ENCODE measurements at places on chromosomes 12 and 14.

- DNase-seq, result no peak
Observed at GRCh38 chr12:5562581-5562980, 130.7 kb downstream of the NTF3 start.

DNA sequence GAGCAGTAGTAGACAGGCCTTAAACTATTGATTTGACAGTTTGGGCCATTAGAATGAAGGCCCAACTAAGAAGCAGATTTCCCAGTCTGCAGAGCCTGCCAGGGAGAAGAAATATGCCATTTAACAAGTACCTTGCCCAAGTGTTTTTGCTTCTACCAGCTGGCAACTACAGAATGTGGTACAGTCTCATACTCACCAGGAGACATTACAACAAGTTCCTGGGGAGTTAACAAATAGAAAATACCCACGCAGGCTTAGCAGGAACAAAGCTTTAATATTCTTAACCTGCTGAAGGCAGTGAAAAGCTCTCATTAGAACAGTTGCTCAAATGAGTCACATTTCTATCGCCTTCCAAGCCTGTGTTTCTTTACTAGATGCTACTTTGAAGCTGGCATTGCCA, 241.0 kb downstream of the TMEM117 start:
- no peak for DNase-seq

DNA sequence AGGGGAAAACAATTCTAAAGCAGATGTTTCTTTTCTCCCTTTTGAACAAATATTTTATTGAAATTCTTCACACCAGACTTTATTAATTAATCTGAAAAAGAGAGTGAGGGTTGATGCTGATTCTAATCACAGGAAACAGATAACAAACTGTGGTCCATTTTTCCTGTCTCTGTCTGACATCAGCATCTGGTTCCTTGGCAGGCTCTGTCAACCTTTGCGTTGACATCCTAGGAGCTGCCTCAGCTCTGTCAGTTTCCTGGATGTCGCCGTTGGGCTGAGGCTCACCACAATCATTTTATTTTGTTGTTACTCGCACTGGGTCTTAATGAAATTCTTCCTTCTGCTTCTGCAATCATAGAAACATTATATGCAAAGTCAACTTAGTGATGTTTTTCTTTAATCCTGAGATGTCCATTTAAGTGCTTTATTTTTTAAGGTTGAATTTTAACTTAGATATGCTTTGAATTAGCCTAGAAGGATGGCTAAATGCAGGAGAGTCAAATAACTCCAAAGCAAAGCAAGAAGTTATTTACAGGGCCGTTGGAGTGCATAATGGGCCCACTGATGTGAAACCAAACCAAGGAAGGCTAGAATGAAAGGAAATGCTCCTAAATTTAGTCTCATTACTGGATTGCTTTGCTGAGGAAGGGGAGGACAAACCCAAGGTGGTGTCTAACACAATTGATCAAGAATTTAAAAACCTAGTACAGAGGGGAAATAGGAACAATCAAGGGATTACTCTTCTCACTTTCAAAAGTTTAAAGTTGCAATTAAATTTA, 542.4 kb downstream of the FLRT2 start:
- no peak for DNase-seq

GRCh38 chr14:101857226-101857625, 95.7 kb downstream of the PPP2R5C start:
- DNase-seq, result no peak

DNA sequence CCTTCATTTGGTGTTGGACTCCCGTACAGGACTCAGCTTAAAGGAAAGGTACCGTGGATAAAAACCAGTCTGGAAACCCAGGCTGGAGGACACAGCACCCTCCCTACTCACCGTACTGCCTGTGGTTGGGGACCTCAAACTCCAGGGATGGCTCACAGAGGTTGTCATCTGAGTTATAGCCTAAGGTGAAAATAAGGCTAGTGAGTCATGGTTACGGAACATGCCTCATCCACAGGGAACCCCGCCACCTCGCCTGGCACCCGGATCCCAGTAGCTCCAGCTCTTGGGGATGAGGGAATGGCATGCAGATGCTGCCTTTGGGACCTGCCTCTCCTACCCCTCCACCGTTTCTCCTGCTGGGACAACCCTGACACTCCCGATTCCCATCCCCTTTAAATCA, 36.8 kb upstream of the GPR68 start:
- DNase-seq, result no peak

DNA sequence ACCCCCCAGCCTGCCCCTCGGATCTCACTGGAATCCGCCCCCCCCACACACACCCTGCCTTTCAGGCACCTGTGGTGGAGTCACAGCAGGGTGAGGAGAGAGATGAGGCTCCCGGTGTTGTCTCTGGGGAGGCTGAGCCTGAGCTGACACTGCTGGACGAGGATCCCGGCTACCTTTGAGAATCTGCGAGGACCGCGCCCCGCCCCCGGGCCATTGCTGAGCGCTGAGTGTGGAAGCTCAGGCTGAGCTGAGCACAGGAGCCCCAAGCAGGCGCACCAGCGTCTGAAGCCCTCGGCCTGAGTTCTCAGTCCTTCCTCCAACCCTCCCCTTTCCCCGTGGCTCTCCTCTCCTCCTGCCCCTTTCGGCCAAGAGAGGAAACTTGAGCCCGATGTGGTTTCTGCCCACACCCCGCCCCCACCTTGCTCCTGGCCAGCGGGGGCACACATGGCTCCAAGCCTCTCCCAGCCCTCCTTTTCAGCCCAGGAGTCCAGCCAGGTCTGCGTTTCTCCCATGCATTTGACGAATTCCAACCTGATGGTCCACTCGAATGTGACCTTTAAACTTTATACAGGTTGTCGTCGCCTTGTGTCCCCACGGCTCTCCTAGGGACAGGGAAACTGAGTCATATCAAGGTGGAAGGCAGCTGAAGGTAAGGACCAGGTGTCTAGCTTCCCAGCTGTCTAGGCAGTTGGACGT, at the start of gene NFE2:
Gene NFE2, minus strand, starts transcription at position 284 of the 696 bp plus-strand sequence. CDS start 5,767 bp downstream, outside the sequence.
- no peak for DNase-seq

- no peak for DNase-seq
Observed at GRCh38 chr14:80425686-80426085, 214.4 kb upstream of the DIO2 start.

- no peak for DNase-seq
Observed at GRCh38 chr14:31568671-31569070, 7.5 kb downstream of the NUBPL start.

DNA sequence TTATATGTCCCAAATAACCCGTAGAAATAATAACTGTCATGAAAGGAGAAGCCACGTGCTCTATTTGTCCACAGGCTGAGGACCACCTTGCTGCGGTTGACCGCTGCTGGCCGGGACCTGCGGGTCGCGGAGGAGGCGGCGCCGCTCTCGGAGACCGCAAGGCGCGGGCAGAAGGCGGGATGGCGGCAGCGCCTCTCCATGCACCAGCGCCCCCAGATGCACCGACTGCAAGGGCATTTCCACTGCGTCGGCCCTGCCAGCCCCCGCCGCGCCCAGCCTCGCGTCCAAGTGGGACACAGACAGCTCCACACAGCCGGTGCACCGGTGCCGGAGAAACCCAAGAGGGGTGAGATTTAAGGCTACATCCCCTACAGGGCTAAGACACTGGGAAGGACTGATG, 21.0 kb downstream of the RPGRIP1 start:
- DNase-seq, result no peak

DNA sequence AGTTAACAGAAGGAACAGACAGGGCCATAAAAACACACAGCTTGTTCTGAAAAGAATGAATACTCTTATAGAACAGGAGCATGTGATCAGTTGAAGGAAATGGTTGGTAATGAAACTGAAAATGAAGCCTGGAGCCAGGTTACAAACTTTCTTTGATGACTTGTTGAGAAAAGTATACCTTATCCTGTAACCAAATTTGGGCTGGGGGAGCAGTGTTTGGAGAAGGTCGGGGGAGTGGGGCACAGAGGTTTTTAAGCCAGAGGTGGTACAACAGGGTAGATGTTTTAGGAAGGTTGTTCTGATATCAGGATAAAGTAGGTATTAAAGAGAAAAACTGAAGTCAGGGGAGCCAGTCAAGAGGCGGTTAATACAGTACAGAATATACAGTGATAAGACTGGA, 8.2 kb downstream of the GOLT1B start:
- DNase-seq, result no peak

GRCh38 chr14:89108608-89109007, 284.2 kb downstream of the TTC8 start:
- DNase-seq, result no peak

GRCh38 chr12:11765421-11765816, 115.9 kb downstream of the ETV6 start:
- DNase-seq, result no peak

DNA sequence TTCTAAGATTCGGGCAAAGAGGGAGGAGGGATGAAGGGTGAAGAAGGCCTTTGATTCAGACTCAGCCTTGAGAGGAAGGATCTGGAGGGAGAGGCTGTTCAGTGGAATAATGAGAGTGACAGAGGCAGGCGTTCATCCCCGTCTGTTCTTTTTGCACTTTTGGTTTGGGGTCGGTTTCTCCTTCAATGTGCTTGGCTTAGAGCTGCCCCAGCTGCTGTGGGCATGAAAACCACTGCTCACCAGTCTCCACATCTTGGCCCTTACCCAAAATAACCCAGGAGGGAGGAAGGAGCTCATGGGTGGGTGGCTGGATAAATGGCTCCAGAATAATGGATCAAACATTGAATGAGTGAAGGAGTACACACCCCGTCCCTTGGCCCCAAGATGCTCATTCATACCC, 261.7 kb upstream of the FKBP4 start:
- no peak for DNase-seq
